Colonic mucosa (tissue), 4 donors: ENCODE measurements at places on chromosomes 2 and 18. TPM values are rescaled to one million over a fixed set of nuclear protein-coding genes. Genes with fewer than 3 reads are reported as not detected.

The COLEC11 gene
- 0.47 TPM for total RNA-seq

The ELOA2 gene
- not detected for total RNA-seq

The OXER1 gene
- 1.3 TPM for total RNA-seq

The KATNAL2 gene
- total RNA-seq = 2.2 TPM

The RMDN2 gene
- total RNA-seq = 19.8 TPM

The FBLN7 gene
- 0.66 TPM for total RNA-seq

The COL6A3 gene
- 80.9 TPM for total RNA-seq

The CHST9 gene
- 0.32 TPM for total RNA-seq

The VSNL1 gene
- total RNA-seq = 7.4 TPM

The TTR gene
- total RNA-seq = 1.7 TPM

The AMMECR1L gene
- total RNA-seq = 15.7 TPM

The AQP12A gene
- total RNA-seq = 20.5 TPM

The CHST10 gene
- total RNA-seq = 0.44 TPM

The ATP6V1C2 gene
- 1.7 TPM for total RNA-seq

The ALK gene
- 0.19 TPM for total RNA-seq

The KCNG2 gene
- total RNA-seq = 0.32 TPM

The RNF144A gene
- 13.9 TPM for total RNA-seq

The HOXD12 gene
- total RNA-seq = not detected

The KCNE4 gene
- 2.1 TPM for total RNA-seq

The CCDC74B gene
- 0.35 TPM for total RNA-seq

The PFN4 gene
- total RNA-seq = not detected

The PRSS56 gene
- total RNA-seq = not detected

The BIRC6 gene
- total RNA-seq = 93.1 TPM

The ERMN gene
- 0.37 TPM for total RNA-seq

The PROM2 gene
- 27.4 TPM for total RNA-seq

The CXCR4 gene
- total RNA-seq = 10.5 TPM

The SLC4A5 gene
- 0.45 TPM for total RNA-seq
